HL-60 (cell line): ENCODE measurements at places on chromosomes 5 and 9.

DNA sequence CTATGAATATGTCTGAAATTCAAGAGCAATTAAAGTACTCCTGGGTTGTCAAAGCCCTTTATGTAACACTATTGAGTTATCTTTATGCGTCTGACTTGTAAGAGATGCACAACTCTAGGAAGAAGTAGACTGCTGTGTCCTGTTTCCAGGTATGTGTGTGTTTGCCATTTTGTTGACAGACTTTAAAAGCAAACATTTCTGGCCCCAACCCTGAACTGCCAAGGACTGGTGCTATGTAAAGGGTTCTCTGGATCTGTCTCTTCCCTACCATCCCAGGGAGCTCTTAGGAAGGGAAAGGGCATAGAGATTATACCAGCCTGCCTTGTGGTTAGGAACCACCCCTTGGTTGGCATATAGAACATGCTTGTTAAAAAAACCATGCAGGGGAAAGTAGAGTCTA lies 12.1 kb downstream of the SLC22A5 start:
- no peak for DNase-seq

DNA sequence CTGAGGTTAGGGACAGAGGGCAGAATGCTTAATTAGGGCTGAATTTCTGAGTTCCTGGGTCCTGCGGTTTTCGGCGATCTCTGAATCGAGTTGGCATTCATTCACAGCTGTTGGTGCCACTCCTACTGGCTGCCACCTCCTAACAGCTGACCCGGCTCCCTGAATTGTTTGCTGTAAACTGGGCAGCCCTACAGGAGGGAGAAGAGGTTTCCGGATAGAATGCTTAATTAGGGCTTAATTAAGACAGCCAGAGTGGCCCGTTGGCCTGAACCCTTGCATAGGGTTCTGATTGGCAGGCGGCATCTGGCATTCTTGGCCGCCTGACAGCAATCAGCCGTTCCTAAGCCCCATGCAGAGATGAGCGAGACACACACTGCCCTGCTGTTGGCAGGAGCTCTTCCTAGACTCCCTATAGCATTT lies 25.7 kb downstream of the FRMPD1 start:
- no peak for DNase-seq

- no peak for DNase-seq
These were observed 241.9 kb upstream of the TLE4 start for GRCh38 chr9:79329861-79330260.

DNA sequence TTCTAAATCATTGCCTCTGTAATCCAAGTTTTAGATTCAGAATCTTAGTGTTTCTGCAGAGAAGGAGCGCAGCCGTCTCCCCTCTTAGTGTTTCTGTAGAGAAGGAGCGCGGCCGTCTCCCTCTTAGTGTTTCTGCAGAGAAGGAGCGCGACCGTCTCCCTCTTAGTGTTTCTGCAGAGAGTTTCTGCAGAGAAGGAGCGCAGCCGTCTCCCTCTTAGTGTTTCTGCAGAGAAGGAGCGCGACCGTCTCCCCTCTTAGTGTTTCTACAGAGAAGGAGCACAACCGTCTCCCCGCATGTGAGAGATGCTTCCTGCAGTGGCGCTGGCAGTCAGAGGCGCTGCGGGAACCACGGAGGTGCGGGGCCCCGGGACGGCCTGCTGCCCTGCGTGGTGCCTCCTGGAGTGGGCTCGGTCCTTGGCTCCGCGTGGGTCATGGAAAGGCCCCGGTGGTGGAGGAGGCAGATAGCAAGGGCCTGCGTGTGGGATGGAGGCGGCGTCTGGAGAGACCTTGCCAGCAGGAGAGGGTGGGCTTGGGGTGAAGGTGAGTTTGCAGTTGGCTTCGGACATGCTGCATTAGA lies 10.9 kb downstream of the CEP72 start:
- no peak for DNase-seq

- DNase-seq, result no peak
These were observed 75.5 kb downstream of the ENTREP1 start for GRCh38 chr9:69400470-69400869.

DNA sequence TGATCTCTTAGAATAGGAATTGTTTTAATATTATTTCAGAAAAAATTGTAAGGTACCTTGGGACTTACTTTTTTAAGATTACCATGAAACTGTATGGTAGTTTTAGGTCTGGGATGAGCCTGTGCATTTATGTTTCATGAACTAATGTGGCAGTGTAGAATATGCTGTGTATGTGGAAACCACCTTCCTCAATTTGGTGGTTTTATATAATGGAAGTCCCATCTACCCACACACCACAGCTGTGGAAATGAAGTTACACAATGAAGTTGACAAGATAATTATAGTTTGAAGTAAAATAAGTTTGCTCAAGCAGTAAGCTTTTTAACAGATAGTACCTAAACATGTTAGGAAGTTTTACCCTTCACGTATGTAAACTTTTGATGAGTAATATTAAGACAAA lies 24.4 kb downstream of the WDR36 start:
- DNase-seq, result no peak

GRCh38 chr9:97831843-97832636 lies 21.0 kb upstream of the FOXE1 start:
- peak; percentile 68 for DNase-seq

- no peak for DNase-seq
These were observed 22.5 kb upstream of the LAMC3 start for GRCh38 chr9:130986356-130986965.

DNA sequence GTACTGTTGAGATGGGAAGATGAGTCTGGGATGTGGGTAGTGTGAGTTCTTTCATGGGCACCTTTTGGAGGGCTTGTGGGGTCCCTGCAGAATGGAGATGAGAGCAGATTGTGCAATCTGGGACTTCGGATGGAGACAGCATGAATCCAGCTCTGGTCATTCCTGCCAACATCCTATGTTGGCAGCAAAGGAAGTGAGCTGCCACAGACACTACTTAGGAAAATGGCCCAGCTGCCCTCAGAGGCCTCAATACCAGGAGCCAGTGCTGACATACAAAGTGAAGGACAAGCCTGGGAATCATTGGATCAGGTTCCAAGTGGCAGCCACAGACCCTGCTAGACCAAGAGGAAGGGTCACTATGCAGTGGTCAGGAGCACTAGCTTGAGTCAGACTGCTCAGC lies 402.8 kb downstream of the CDK5RAP2 start:
- DNase-seq, result no peak

GRCh38 chr9:95382433-95382832 lies 64.9 kb upstream of the FANCC start:
- DNase-seq, result no peak

DNA sequence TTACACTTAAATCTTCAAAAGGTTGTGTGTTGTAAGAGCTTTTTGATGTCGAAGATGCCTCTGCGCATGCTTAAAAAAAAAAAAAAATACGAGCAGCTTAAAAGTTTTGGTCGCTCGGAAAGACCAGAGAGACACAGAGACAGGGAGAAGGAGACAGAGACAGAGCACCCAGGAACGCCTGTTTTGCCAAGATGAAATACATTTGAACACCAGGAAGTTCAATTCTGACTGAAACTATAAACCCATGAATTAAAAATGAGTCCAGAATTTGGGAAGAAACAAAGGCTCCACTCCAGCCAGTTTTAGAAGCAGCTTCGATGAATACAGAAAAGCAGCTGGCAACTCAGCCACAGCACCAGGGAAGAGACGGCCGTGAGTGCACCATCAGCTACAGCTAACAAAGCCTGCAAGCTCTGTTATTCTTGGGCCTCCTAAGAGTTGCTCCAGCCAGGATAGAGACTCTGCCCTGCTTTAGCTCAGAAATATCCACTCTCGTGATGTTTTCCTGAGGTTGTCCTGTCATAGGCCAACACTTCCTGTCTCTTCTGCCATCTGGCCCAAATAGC lies 2.5 kb upstream of the ZNF474 start:
- no peak for DNase-seq

- no peak for DNase-seq
These were observed 24.6 kb downstream of the C9orf85 start for GRCh38 chr9:71936066-71936465.

DNA sequence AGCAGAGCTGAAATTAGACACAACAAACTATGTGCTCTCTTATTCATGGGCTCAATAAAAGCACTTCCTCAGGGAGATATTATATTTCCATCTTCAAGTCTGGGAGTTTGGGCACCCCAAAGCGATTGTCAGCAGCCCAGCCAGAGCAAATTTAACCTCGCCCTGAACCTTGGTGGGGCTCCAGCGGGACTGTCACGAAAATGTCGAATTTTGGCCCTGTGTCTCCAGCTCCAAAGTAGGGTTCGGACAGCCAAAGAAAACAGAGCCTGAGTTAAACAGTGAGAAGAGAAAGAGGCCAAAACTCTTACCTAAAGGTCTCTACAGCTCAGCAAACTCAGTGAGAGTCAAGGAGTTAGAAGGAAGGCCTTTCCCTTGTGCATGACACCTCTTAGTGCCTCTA lies 432.9 kb downstream of the SPATA31D1 start:
- no peak for DNase-seq

DNA sequence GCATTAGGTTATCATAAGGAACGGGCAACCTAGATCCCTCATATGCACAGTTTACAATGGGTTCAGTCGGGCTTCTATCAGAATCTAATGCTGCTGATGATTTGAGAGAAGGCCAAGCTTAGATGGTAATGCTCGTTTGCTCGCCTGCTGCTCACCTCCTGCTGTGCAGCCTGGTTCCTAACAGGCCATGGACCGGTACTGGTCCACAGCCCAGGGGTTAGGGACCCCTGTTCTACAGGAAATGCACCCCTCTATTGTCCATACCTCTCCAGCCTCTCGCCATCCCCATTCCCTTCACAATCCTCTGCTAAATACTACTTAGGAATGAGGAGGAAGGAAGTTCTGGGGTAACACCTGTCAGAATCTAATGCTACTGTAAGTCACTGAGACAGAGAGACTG lies 75.1 kb downstream of the OXCT1 start:
- DNase-seq, result no peak

DNA sequence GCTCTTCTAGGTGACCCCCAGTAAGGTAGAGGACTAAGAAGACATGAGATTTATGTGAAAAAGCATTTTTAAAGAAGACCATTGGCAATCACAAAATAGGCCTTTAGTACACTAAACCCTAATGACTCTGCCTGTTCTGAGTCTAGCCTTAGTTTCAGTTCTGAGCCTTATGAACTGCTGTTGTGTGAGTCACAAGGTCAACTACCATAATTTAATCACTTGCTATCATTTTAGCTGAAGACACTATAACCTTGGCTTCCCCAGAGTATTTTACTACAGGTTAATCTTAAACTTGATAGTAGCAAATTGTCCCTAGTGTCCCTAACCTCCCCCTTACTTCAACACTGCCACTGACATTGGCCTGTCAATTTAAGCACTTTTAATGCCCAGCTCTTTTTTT lies 34.4 kb downstream of the APC start:
- no peak for DNase-seq

- DNase-seq, result no peak
These were observed 73.1 kb downstream of the COL15A1 start for GRCh38 chr9:99016681-99017387.

GRCh38 chr5:1312993-1313833 lies 18.3 kb upstream of the TERT start:
- peak; percentile 68 for DNase-seq
